ENCODE measurements at places on chromosomes 16 and 17.

DNA sequence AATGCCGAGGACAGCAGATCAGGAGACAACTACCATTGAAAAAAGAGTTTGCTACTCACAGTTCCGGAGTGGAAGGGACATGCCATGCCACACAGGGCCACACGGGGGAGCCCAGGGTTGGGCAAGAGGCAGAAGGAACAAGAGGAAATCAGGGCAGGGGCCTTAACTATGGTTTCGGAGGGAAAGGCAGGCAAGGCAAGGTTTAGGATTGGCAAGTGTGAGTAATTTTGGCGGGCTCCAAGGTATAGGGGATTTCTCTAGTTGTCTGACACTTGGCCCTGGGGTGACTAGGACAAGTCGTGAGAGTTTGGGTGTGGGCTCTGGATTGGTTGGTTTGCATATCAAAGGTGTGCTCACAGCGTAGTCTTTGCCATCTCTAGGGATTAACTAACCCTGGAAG lies 27.0 kb upstream of the NTN1 start:
- peak; percentile 29 for DNase-seq

DNA sequence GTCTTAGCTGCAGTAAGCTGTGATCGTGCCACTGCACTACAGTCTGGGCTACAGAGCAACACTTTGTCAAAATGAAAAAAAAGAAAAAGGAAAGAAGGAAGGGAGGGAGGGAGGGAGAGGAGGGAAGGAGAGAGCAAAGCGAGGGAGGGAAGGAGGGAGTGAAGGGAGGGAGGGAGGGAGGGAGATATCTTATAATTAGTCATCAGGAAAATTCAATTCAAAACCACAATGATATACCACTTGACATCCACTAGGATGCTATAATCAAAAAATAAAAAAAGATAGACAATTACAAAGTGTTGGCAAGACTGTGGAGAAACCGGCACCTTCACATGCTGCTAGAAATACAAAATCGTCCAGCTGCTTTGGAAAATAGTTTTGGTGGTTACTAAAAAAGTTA lies 93.8 kb downstream of the CDC27 start:
- DNase-seq, result no peak

GRCh38 chr17:182050-182751 lies 751 bp upstream of the DOC2B start:
- DNase-seq, result no peak

- DNase-seq, result no peak
These were observed 53.0 kb downstream of the N4BP1 start for GRCh38 chr16:48556913-48557351.

DNA sequence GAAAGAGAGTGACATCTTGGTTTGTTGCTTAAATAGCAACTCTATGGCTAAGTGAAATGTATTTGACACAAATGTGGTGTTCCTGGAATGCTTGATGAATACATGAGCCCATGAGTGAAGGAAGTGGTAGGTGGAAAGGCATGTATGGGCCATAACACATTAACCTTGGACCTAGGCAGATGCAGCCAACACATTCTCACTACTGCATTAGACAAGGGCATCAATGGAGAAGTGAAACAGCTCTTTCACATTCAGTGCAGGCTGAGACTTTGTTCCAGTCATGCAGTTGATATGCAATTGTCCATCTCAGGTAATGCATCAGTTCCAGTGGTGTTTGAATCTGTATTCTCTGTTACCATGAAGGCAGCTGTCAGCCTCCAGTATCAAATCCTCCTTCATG lies 133.6 kb downstream of the HS3ST3B1 start:
- DNase-seq, result no peak

DNA sequence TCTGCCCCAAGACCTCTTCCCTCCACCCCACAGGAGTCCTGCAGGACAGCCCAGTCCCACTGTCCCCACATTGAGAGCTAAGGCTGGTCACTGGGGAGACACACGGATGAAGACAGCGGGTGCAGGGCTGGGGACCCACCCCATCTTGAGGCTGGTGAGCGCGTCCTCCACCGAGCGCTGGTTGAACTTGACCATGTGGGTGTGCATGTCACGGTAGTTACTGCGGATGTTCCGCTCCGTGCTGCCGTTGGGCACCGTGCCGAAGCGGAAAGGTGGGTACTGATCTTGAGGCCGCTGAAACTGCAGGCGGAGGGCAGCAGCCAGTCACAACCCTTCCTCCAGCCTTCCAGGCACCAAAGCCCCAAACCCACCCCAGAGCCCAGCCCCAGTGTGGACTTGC lies 13.1 kb downstream of the GRIN2C start:
- no peak for DNase-seq

GRCh38 chr17:41907185-41907556 lies 11.6 kb downstream of the ACLY start:
- DNase-seq, result no peak

DNA sequence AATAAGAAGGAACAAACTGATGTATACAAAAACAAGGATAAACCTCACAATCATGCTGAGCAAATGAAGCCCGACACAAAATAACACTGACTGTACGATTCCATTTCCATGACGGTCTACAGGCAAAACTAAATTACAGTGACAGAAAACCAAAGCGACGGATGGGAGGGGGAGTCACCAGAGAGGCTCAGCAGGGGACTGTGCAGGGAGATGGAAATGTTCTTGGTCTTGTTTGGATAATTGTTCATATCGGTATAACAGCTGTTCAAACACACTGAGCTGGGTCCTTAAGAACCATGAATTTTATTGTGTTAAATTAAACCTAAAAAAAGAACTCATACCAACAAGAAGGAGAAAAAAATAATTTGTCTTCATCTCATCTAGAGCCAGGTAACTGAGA lies 97.8 kb downstream of the NXN start:
- DNase-seq, result no peak

DNA sequence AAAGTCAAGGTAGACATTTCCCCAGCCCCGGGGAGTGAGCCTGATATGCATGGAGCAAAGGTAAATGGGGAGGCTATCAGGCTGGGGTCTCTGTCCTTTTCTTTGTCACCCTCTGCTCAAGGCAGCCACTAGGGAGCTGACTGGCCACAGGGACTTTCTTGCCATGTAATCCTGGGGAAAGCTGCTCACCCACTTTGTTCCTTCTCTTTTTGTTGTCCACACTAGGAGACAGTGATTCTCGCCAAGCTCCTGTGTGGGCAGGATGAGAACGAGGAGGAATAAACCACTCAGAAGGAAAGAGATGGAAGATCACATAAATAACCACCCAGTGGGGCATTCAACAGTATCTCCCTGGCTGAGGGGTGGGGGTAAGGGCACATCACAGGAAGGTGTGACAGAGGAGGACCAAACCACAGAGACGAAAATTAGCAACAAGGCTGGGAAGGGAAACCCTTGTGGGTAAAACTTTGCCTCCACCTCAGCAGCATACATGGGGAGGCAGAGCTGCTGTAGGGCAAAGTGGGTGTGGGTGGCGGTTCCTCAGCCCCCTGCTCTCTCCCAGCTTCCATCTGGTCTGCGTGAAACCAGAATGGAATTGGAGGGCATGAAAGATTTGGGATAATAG lies 26.2 kb upstream of the CCL1 start:
- DNase-seq, result no peak

DNA sequence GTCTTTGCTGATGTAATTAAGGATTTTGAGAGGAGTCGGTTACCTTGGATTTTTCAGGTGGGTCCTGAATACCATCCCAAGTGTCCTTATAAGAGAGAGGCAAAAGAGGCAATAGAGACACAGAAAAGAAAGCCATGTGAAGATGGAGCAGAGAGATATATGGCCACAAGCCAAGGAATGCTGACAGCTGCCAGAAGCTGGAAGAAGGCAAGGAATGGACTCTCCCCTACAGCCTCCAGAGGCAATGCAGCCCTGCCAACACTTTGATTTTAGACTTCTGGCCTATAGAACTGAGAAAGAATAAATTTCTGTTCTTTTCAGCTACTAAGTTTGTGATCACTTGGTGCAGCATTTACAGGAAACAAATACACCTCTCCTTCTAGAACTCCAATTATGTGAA lies 8.2 kb upstream of the RNFT1 start:
- no peak for DNase-seq

DNA sequence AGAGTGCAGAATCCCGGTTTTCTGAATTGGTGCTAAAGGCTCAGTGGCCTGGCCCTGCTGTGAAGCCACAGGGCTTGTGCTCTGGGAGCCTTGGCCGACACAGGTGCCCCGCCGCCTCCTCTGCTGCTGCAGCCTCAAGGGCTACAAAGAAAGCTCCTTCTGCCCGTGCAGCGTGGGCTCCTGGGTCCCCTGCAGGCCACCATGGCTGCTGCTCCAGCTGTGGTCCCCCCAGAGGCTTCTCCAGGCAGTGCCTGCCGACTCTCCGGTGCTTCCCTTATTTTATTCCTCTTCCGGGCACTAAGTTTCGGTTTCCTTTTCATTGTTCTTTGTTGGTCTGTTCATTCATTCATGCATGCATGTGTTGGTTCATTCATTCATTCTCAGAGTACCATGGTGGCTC lies 53.1 kb downstream of the CMIP start:
- no peak for DNase-seq

GRCh38 chr17:77374170-77374936 lies 233.6 kb downstream of the SEC14L1 start:
- peak; percentile 66 for DNase-seq

DNA sequence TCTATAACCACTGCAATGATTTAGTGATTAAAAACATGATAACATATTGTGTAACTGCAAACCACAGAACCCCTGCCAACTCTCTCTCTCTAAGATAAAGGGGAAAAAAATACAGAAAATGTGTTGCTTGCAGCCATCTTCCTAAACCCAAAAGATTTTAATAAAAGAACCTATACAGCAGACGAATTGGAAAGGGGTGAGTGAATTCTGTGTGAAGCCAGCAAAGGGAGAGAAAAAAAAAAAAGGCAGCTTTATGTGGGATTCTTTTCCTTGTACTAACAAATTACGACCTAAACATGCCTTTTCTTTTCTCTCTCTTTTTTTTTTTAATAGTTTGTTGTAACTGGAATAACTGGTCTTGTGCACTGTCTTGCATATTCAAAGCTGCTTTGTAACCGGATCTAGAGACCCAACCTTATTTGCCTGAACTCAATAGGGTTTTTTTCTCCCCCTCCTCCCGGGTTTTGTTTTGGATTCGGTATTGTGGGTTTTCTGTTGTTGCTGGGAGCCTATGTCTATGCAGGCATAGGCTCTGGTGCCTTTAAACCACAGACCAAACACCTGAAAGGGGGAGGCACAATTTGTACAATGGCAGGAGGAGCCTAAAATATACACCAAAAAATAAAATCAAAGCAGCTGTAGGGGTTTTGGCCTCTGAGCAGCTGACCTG lies 7.0 kb upstream of the ZFHX3 start:
- DNase-seq, result no peak

- DNase-seq, result no peak
These were observed 156.6 kb downstream of the ANKFN1 start for GRCh38 chr17:56309897-56310296.

DNA sequence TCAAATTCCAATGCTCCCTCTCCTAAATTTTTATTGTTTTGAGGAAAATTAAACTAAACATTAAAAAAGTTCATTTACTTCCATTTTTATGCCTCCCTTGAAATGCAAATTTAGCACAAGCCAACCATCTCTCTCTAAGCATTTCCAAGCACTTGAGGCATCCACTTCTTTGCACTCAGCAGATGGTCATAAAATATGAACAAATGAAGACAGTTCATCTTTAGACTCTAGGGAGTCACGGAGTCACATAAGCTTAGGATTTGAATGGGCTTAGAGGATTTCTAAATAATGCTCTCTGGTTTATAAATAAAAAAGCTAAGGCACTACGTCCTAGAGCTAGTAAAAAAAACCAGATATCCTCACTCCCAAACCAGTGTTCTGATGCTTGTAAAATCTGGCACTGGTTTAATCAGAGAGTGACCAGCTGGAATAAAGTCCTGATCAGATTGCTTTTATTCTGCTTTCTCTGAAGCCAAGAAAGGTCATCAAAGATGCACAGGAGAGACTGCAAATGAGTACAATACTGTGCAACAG lies 204.2 kb downstream of the CA10 start:
- no peak for DNase-seq

- no peak for DNase-seq
These were observed 1.7 kb downstream of the PSMD11 start for GRCh38 chr17:32445971-32446370.

GRCh38 chr16:1884155-1884760 lies 12.3 kb upstream of the MEIOB start:
- no peak for DNase-seq

DNA sequence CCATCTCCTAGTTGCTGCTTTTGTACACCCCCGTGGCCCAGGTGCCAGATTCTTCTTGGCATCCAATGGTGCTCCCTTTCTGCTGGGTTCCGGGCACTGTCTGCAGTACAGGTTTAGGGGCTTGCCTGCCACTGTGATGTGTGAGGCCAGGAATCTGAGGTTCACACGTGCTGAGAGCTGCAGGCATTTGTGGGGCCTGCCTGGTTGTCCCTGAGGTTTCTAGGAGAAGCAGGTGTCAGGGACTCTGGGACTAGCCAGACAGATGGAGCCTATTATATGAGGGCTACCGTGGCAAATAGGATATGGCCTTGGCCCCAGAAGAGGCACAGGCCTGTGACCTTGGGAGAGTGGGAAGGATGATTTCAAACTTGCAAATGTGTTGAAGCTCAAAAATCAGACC lies 29.3 kb downstream of the NDEL1 start:
- DNase-seq, result no peak

GRCh38 chr16:2079991-2080390 lies 32.2 kb downstream of the TSC2 start:
- no peak for DNase-seq

- DNase-seq, result peak; percentile 39
These were observed 8.0 kb downstream of the FLYWCH1 start for GRCh38 chr16:2919511-2920255.

DNA sequence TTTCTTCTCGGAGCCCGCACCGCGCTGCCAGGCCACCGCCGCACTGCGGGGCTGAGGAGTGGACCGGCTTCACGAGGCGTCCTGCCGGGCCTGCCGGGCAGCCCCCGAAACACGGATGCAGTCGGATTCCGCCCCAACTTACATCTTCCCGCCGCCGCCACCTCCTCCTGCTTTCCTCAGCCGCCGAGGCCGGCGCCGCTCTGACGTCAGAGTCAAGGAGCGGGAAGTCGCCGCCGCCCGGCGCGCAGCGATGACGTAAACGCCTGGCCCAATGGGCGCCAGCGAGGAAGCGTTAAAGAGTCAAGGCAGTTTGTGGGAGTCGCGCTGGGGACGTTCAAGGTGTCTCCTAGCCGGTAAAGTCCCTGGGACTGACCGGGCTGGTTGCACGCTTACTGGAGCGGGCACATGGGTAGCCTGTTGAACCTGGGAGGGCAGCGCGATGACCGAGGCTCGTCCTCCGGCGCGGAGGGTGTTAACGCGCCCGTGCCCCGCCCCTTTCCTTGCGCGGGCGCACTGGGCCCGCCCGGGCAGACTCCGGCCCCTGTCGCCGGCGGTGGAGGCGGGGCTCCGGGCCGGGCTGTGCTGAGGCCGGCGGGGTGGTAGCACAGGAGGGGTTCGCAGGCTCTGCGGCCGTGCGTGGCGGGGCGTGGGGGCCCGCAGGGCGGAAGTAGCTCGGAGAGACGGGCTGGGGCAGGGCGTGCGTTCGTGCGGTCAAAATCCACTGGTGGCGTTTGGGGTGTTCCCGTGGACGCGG lies at the start of gene RNPS1:
Gene RNPS1 (minus strand): TSS at position 214 of the 754 bp plus-strand sequence. CDS start 3,483 bp downstream, outside the sequence.
- peak; percentile 93 for DNase-seq

All from T-helper 17 cell (primary cell).